ENCODE measurements at places on chromosomes 16 and 17.

- no peak for DNase-seq
Observed at GRCh38 chr16:75614066-75614897, 8.8 kb downstream of the ADAT1 start.

DNA sequence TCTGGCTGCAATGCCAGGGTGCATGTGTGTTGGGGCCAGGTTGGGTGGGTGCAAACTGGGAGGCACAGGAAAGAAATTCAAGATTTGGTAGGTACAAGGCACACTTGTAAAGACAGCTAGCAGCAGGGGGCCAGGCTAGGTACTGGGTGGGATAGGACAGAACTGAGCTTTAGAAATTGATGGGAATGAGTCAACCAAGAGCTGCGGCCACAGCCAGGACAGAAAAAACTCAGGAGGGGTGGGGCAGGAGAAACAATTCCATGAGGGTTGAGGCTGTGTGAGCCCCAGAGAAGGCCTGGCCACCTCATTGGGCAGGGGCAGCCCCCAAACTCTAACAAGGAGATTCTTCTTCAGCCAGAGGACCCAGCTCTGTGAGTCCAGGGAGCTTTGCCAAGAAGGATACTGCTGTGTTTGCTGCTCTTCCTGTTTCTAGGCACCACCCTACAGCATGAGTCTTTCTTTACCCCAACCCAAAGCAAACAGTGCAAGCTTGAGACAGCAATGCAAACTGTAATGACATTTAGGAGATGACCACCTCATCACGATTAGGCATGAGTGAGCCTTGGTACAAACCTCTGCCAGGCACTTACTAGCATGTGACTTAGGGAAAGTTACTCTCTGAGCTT lies 21.3 kb upstream of the CCDC182 start:
- peak; percentile 14 for DNase-seq

DNA sequence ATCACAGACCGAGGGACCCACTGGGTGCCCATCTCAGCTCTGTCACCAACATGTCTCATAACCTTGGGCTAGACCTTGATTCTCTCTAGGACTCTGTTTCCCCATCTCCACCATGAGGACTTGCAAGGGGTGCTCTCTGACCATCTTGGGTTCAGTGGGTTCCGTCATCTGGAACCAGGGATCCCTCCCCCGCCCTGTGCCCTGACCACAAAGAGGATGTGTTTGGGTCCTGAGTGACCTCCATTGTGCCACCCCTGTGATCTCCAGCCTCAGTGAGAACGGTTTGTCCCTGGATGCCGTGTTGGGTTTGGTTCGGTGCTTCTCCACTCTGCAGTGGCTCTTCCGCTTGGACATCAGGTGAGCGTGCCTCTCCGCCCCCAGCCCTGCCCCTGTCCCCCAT lies 49.1 kb upstream of the CPNE2 start:
- no peak for DNase-seq

DNA sequence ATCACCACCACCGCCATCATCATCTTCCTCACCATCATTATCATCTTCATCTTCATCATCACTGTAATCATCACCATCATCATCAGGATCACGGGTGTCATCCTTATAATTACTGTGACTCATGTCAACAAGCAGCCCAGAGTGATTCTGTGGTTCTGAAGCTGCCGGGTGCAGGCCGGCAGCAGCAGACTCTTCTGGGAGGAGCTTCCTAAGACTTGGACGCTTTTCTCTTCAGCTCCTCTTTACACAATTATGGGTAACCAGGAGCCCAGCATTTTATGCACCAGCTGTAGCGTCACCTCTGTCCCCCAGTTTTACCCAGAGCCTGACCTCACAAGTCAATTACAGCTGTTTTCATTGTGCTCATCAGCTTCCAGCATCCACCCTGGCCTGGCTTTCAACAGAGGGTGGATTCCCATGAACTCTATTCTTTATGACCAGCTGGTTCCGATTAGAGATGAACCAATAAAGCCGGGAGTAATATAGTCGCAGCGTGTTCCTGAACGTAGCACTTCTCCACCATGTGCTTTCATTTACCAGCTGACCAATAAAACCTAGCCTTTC lies 275.8 kb downstream of the FOXL1 start:
- DNase-seq = peak; percentile 63

- no peak for DNase-seq
Observed at GRCh38 chr17:19372866-19373504, 5.3 kb upstream of the MAPK7 start.

DNA sequence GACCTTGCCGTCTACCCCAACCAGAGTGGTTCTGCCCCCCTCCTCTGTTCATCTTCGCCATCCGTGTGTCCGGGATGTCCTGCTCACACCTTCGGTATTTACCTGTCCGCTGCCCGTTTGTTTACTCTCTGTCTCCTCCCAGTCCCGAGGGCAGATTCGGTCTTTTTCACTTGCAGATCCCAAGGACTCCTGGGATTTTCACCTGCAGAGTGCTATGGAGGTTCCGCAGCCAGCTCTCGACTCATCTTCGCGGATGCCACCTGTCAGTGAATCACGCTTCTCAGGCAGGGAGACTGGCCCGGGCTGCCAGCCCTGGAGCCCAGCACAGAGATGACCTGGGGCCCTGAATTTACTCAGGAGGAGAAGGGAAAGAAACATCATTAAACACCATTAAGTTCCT lies 8.1 kb downstream of the CRISPLD2 start:
- no peak for DNase-seq

All from endothelial cell of umbilical vein (primary cell).